Activated CD4-positive, alpha-beta T cell treated with anti-CD3 and anti-CD28 coated beads, Interleukin-2, amount 50 U/mL, for 4 hours (primary cell): ENCODE measurements at places on chromosomes 4 and X.

DNA sequence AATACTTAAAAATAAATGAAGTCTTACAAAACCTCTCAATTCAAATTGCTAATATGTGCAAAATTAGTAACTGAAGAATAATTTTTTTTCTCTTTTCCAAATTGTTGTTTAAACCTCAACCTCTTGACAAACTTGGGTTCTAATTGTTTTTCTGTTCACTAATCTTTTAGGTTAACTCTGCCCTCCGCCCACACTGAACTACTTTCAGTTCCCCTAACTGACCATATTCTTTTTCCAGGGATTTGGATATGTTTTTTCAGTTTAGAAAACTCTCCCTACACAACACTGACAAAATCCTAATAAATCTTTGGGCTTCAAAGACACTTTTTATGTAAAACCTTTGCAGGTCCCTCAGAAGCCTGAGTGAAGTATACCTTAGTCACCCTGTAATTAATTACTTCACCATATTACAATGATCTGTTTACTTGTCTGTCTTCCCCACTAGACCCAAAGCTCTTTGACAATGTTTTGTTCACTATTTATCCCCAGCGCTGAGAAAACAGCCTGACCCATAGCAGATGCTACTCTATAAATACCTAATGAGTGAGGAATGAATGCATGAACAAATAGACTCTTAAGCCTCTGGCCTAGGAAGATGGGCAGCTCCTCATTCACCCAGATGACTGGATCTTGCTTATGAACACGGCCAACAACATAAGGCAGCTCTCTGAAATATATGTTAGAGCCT, 134.9 kb downstream of the MAML3 start:
- no peak for DNase-seq

- no peak for DNase-seq
These were observed 1414.0 kb upstream of the AGA start for GRCh38 chr4:178856139-178856800.

- no peak for DNase-seq
These were observed 25.4 kb downstream of the SEC31A start for GRCh38 chr4:82865592-82865991.

DNA sequence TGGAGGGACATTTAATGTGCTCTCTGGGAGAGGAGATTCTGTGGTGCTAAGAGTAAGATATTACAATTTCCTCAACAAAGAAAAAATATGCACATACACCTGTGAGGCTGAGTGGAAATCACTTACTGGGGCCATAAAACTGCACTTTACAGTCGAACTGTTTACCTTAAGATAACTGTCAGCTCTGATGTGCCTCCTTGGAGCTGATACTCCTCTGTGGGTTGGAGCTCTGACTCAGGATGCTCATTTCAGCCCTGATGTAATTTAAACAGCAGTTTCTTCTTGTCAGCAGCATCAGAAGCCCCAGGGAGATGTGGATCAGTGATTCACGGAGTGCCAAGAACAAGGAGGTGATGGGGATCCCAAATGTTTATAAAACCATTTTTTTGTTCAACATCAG, 241.9 kb upstream of the SFRP2 start:
- DNase-seq: no peak

GRCh38 chr4:2436301-2436700, 17.5 kb downstream of the CFAP99 start:
- DNase-seq: no peak

- DNase-seq: no peak
These were observed 27.6 kb downstream of the ELOVL6 start for GRCh38 chr4:110170861-110171260.

GRCh38 chr4:140084385-140084784, 69.6 kb downstream of the MAML3 start:
- DNase-seq: no peak

- DNase-seq: peak; percentile 13
These were observed 1.1 kb upstream of the TLR3 start for GRCh38 chr4:186067757-186068385.

DNA sequence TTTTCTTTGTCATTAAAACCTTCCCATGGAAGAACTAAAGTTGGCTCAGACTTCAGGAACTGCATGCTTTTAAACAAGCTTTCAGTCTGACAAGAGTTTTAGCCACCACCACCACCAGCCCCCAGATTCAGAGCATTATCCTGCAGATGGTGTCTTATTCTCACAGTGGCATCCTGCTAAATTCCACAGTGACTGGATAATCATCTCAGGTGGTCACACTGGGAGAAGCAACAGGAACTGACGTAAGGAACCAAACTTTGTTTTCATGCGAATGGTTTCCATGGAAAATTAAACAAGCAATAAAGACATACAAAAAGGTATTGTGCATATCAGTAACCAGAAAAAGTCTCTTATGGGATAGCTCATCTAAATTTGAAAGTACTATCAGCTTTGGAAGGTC, 370.7 kb downstream of the FBXW7 start:
- no peak for DNase-seq

- DNase-seq: no peak
These were observed 310.0 kb upstream of the PCDH10 start for GRCh38 chr4:132839070-132839469.

GRCh38 chr4:76750716-76751115, 147.2 kb downstream of the SOWAHB start:
- no peak for DNase-seq
